Right ventricle myocardium superior (tissue), 1 donor: ENCODE measurements at places on chromosomes 3 and 15. TPM values are rescaled to one million over a fixed set of nuclear protein-coding genes. Genes with fewer than 3 reads are reported as not detected.

The ALDH1A2 gene
- 9.7 TPM for total RNA-seq

GRCh38 chr15:33243393-33243792, 48.9 kb upstream of the FMN1 start:
- DNase-seq, result no peak

GRCh38 chr15:96353930-96354730, 23.6 kb downstream of the NR2F2 start:
- peak; percentile 76 for DNase-seq

The SSR3 gene
- 192 TPM for total RNA-seq

The NAALADL2 gene
- total RNA-seq, result 2.2 TPM

DNA sequence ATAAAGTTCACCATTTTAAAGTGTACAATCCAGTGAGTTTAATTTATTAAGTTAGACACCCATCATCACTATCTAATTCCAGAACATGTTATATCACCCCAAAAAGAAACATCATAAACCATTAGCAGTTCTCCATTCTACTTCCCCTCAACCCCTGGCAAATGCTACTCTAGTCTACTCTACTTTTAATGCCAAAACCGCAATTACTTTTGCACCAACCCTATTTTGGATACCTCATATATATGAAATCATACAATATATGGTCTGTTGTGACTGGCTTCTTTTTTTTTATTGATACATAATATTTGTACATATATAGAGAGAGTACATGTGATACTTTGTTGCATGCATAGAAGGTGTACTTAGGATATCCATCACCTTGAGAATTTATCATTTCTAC, 190.5 kb upstream of the RARB start:
- DNase-seq, result no peak

GRCh38 chr3:11609481-11609880, 34.2 kb downstream of the VGLL4 start:
- DNase-seq, result no peak

GRCh38 chr3:141476033-141476432, 10.8 kb upstream of the RASA2 start:
- DNase-seq, result no peak

The COL8A1 gene
- 9.4 TPM for total RNA-seq

DNA sequence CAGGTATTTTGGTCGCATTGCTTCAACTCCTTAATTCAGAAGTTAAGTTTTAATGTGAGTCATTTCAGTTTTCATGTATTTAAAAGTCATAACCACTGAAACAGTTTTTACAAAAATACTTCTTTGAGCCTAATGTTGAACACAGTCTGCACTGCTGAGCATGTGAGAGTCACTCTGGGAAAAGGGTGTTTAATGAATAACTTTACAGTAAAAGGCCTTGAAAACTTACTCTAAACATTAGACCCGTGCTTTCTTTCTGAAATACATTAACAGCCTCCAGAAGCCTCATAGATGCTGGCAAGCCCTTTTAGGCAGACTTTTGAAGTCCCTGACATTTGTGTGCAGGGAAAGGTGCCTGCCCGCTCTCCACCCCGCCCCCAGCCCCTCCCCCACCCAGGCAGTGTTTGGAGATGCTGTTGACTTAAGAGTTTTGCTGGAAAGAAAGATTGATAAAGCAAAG, 68.9 kb upstream of the NR2F2 start:
- no peak for DNase-seq

GRCh38 chr3:3919316-3919715, 120.1 kb downstream of the LRRN1 start:
- no peak for DNase-seq

DNA sequence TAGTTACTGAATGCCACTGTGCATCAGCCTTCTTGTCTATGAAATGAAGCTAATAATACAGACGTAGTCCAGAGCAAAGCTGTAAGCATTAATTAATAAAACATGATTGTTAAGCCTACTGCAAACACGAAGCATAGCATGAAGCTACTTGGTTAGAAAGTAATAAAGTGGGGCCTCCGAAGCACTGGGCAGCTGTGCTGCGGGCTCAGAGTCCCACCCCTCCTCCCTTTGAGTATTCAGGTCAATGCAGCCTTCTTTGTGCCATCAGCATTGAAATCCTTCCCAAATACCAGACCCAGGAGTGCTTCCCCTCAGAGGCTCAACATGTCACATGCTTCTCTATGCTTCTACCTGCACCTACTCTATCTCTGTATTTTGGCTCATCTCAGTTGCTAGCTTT, 1112.6 kb downstream of the IGSF11 start:
- no peak for DNase-seq

DNA sequence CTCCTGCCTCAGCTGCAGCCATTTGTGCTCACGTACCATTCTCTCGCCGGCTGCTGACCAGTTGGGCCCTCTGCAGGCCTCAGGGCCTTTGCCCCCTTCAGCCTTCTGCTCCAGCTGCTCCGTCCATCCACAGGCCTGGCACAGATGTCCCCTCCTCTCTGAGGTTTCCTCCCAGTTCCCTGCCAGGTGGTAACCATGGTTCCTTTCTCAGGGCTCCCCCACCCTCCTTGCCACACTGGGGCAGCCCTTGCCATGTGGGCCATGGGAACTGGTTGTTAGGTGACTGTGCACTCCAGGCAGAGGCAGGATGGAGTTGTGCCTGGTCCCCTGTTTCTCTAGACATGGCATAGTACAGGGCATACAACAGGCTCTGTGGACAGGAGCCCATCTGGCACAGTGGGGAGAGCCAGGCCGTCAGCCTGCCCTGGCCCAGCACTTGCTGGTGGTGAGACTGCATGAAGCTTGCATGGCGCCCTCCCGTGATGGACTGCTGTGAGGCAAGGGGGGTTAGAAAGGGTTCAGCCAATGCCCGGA, 148.9 kb downstream of the DNAJB8 start:
- DNase-seq, result no peak

DNA sequence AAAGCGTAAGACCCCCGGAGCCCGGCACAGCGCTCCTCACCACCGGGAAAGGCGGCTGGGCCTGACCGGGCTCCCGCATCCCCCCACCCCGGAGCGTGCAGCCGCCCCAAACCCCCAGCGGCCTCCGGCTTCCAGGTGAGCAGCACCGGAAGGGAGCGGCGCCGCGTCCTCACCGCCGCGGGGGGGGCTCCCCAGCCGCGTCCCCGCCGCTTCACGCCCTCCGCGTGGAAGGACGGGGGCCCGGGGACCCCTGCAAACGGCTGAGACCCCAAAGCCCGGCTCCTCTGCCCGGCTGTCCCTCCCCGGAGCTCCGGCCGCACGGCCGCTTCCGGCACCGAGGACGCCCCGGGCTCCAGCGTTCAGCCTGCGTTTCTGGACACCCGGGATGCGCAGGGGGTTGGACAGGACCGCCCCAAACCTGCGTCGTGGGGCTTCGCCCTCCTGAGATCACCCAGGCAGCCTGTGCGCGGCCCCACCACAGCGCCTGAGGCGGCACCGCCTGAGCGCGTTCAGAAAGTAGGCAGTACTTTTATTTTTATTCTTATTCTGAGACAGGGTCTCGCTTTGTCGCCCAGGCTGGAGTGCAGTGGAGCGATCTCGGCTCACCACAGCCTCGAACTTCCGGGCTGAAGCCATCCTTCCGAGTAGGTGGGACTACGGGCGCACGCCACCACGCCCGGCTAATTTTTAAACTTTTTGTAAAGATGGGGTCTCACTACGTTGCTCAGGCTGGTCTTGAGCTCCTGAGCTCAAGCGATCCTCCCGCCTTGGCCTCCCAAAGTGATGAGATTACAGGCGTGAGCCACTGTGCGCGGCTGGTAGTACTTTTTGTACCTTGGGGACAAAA, 51.6 kb upstream of the BLM start:
- peak; percentile 81 for DNase-seq

- no peak for DNase-seq
These were observed 216.3 kb upstream of the ARPP21 start for GRCh38 chr3:35422836-35423601.

- no peak for DNase-seq
These were observed 30.0 kb downstream of the NIPA2 start for GRCh38 chr15:22868495-22868894.

- DNase-seq, result no peak
These were observed 17.9 kb downstream of the ILDR1 start for GRCh38 chr3:122004107-122004506.

The IL17RB gene
- 1.9 TPM for total RNA-seq

DNA sequence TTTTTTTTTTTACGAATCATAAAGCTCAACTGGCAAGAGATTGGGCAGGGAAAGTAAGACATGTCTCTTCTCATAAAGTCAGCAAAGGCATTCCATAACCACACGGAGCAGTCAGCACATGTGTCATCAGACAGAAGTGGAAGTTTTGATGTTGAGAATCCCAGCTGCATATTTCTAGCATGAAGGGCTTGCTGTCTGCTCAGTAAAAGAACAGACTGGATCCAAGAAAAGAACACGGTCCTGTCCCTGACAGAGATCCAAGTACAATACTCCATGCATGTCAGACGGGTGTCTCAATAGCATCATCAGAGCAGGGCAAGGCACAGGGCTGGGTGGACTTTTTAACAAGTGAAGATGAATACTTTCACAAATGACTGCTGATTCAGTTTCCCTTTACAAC, 38.2 kb downstream of the ABI3BP start:
- peak; percentile 48 for DNase-seq

DNA sequence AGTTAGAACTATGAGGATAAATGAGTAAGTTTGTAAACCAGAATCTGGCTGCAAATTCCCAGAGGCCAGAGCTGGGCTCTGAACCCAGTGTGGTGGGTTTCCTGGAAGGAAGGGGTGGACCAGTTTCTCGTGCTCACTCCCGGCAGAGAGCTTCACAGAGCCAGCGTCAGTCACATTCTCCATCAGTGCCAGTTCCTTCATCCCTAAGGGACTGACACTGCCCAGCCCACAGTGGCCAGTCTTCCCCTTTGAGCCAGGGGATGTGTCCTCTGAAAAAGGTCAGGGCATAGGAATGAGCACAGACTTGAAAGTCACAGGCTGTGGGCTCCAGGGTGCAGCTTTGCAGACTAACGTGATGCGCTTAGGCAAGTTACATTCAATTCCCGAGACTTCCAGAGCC, 135.8 kb upstream of the HACD2 start:
- DNase-seq, result no peak

The ENTPD3 gene
- 0.30 TPM for total RNA-seq

DNA sequence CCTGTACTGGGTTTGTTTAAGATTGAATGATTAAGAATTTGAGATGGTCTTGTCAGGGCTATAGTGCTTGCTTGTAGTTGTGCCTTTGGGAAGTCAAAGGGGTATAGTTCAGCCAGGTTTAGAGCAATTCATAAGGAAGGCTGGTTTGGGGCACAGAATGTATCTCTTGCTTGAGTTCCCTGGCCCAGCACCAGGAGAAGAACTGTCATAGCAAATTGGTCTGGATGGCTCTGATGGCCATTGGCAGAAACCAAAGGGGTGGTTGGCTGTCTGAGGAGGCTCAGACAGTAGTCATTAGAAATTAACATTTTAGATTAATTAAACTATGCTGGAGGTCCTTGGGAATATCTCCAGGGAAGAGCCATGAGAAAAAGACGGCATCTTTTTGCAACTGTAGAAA, 25.4 kb upstream of the OTOL1 start:
- DNase-seq, result no peak

The SCN11A gene
- total RNA-seq, result 0.05 TPM

- no peak for DNase-seq
These were observed 175.0 kb downstream of the UBE2E2 start for GRCh38 chr3:23377928-23378672.

The FETUB gene
- total RNA-seq, result not detected

DNA sequence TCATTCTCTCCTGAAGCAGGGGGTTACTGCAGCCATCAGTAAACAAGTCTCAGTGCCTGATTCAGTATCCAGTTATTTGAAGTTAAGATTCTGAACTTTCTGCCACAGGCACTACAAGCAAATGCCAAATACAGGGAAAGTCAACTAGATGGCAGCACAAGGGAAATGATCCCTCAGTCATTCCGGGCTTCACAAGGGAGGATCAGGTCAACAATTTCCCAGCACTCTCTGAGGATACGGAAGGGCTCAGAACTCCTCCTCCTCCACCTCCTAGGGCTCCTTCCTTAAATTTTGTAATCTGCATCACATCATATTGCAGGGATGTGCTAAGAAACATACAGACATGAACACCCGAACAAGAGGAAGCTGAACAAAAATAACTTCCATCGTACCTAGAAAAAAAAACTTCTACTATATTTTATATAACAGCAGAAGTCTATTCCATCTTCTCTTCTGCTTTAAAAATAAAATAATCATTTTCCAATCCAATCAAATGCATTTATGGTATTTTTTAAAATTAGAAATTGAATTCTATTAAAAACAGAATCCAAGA, 187.1 kb downstream of the FMN1 start:
- no peak for DNase-seq

DNA sequence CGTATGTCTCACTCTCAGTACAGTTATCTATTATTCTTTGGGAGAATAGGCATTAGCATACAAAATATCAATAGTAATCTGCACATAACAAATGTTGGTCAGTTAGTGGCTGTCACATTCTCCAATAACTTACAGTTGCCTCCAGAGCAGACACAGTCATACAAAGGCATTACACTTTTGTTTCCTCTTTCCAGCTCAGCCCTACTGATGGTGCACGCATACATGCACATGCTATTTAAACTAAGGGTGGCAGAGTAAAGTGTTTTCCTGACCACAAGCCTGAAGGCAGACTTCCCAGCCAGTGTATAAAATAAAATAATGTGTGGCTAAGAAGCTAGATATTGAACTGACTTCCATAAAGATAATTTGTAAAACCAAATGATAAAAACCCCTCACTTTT, 47.6 kb downstream of the PHLDB2 start:
- DNase-seq, result no peak

DNA sequence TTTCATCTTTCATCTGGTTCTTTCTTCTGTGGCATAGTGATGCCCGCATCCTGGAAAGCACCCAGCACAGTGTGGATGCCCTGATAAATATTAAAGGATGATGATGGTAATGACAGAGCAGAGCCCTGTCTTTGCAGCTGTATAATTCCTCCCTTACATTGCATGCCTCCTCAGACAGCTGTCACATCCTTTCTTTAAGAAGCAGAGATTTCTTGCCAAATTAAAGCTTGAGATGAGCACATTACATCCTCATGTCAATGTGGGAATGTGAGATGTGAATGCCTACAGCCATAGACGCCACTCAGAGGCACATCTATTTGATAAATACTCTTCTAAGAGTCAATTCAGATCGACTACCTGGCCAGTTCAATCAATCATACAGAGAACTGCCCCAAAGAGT, 642.0 kb downstream of the ZNF385D start:
- DNase-seq, result no peak

The ZDHHC23 gene
- 3.0 TPM for total RNA-seq

The IQCF5 gene
- total RNA-seq, result not detected

DNA sequence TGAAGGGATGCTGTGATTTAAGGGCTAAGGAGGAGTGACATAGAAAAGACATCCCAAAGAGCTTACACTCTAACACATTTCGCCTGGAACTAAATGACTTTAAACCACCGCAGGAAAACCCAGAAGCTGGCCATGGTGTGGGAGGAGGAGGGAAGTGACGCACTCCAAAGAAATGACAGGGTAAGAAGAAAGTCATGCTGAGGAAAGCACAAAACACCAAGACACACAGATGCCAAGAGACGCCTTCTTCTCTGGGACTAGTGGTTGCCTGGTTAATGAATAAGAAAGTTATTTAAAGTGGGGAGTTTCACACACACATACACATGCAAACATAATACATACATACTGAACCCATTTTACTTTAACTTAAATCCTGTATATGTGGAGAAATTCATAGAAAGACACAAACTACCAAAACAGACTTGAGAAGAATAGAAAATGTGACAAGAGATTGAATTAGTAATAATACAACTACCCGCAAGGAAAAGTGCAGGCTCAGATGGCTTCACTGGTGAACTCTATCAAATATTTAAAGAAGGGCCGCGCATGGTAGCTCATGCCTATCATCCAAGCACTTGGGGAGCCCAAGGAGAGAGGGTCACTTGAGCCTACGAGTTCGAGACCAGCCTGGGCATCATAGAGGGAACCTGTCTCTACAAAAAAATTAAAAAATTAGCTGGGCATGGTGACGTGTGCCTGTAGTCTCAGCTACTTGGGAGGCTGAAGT, 125.5 kb downstream of the NSMCE3 start:
- DNase-seq, result no peak

The NR2E3 gene
- 0.70 TPM for total RNA-seq
